Lower lobe of right lung (tissue), 2 donors: ENCODE measurements at places on chromosomes 4 and X.

GRCh38 chr4:5203309-5203992, 152.2 kb downstream of the STK32B start:
- DNase-seq = no peak

GRCh38 chr4:6155996-6156750, 44.2 kb downstream of the JAKMIP1 start:
- no peak for DNase-seq

GRCh38 chr4:21387683-21388082, 560.9 kb downstream of the KCNIP4 start:
- no peak for DNase-seq

- no peak for DNase-seq
These were observed 956.9 kb upstream of the NDST4 start for GRCh38 chr4:116070283-116070682.

GRCh38 chr4:5772528-5773270, 61.7 kb downstream of the EVC start:
- DNase-seq = no peak

GRCh38 chrX:55201930-55202579, 18.1 kb upstream of the PAGE5 start:
- DNase-seq = no peak

DNA sequence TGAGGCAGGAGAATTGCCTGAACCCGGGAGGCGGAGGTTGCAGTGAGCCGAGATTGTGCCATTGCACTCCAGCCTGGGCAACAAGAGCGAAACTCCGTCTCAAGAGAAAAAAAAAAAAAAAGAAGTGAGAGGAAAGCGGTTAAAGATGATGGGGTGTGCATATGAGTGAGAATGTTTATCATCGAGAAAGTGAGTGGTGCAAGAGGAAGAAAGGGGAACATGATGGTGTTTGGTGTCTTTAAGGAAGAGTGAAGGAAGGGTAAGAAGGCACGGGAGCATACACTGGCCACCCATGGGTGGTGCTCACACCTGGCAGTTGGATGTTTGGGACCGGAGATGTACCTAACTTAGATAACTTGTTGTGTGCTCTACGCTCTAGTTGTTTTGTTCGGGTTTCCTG, 62.2 kb downstream of the STOX2 start:
- no peak for DNase-seq

DNA sequence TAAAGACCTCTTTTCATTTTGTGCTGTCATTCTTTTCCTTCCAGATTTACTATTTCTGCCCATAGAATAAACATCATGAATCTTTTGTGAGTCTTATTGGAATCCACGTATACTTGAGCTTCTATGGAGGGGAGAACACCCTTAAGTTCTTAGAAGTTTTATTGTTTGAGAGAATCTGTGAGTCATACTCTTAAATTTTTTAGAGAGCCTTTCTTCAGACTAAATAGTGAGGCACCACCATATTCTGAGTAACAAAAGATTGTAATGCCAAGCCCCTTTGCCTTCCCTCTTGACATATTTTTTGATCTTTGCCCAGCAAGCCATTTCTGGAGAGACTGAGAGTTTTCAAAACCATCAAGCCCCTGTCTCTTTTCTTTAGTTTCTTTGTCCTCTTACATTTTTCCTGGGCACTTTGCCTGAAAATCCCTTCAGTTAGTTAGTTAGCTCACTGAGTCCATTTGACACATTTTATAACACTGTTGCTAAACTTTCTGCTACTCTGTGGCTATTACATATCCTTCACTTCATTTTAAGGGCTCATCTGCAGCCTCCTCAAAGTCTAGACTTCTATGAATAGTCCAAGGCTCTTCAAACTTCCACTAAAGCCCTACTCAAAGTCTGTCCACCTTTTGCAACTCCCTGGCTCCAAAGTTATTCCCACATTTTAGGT, 65.3 kb upstream of the NDUFC1 start:
- DNase-seq = no peak

GRCh38 chrX:153517946-153518834, 748 bp downstream of the ATP2B3 start:
- no peak for DNase-seq
